ENCODE measurements at places on chromosomes 5 and 9.

DNA sequence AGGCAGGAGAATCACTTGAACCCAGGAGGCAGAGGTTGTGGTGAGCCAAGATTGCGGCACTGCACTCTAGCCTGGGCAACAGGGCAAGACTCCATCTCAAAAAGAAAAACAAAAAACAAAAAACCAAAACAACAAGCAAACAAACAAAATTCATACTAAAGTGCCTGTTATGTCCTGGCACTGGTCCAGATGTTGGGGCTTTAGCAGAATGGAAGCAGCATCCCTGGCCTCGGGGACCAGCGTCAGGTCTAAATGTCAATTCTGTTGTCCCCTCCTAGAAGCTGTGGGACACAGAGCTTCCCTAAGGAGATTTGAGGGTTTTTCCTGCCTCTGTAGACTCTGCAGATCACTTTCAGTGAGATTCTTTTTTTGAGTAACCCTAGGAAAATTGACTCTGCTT, 26.2 kb downstream of the PPARGC1B start:
- no peak for DNase-seq

DNA sequence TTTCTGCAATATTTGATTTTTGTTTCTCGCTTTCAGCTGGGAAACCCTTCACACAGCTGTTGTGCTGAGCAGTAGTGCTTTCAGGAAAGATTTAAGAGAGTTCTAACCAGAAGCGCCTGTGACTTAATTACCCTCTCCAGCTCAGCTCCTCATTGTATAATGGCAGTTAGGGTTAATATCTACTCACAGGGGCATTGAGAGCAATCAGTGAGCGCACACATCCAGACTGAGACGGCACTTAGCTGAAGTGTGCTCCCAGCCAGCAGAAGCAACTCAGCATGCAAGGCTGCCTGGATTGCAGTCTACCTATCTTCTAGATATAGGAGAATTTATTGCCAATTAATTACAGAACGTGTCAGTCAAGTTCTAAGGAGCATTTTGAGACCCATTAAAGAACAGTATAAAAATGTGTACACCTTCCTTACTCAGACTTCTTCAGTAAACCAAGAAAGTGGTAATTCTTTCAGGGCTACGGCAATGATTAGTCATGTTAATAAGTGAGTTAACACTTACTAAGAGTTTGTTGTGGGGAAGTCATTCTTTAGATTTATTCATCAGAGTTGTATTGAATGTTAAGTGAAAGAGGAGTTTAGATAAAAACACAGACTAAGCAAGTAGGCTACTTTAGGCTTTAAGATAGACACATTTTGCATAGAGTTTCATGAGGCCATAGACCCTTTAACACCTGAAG, 111.7 kb upstream of the PCAT7 start:
- DNase-seq, result no peak

- DNase-seq, result no peak
Measured at GRCh38 chr9:122219856-122220672, 8.7 kb downstream of the LHX6 start.

DNA sequence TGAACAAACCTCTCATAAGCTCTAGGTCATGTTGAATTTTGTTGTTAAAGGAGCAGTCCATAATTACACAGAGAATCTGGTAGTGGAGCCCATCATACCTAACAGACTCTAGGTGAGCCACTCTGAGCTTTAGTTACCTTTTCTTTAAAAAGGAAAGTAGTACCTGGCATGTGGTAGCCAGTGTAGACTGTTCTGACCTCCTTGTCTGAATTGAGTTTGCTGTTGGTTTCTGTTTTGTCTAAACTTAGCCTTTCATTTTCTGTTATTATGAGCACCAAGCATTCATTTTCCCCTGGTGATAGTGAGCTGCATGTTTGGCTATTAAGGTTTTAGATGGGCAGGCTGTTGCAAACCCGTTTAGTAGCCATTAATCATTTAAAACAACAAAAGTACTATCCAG, 112.2 kb downstream of the MAST4 start:
- DNase-seq, result no peak

DNA sequence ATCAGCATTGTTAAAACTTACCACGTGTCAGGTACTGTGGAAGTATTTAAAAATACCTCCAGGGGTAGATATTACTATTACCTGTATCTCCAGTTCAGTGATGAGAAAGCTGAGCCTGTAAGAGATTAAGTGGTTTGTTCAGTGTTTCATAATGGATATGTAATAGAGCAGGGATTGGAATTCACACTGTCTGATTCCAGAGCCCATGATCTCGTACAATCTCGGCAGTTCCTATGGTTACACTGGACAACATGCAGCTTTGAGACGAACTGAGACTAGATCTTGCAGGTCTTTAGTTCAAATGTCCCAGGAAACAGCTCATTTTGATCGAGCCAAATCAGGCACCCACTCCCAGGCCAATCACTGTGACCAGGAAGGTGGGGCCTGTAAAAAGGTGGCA, 8.8 kb upstream of the RASGRF2 start:
- no peak for DNase-seq
